Mammary microvascular endothelial cell (primary cell): ENCODE measurements at places on chromosomes 7 and 10. TPM values are rescaled to one million over a fixed set of nuclear protein-coding genes. Genes with fewer than 3 reads are reported as not detected.

Gene ASB15
- not detected in 2 replicates for total RNA-seq

Gene TRPV5
- not detected in 2 replicates for total RNA-seq

Gene LRRN3
- 0.05 TPM in 1 of 2 replicates, not detected in the other for total RNA-seq

Gene TMEM196
- total RNA-seq: not detected in 2 replicates

Gene PDLIM1
- 106 and 114 TPM in 2 replicates for total RNA-seq

Gene TACR2
- 0.49 TPM in 1 of 2 replicates, not detected in the other for total RNA-seq

Gene MLXIPL
- total RNA-seq: not detected in 2 replicates

Gene FANK1
- total RNA-seq: 0.54 and 1.9 TPM in 2 replicates

Gene PRSS2
- total RNA-seq: not detected in 2 replicates

Gene MMRN2
- total RNA-seq: 199 and 215 TPM in 2 replicates

Gene GCK
- total RNA-seq: 0.39 TPM in 1 of 2 replicates, not detected in the other

Gene OR2A1
- total RNA-seq: not detected in 2 replicates

Gene ATRNL1
- not detected in 2 replicates for total RNA-seq
